Thymus (tissue), 14 donors: ENCODE measurements at places on chromosomes 3 and 15. TPM values are rescaled to one million over a fixed set of nuclear protein-coding genes. Genes with fewer than 3 reads are reported as not detected.

- no peak for DNase-seq
Measured at GRCh38 chr3:28326458-28326926, 22.0 kb upstream of the ZCWPW2 start.

DNA sequence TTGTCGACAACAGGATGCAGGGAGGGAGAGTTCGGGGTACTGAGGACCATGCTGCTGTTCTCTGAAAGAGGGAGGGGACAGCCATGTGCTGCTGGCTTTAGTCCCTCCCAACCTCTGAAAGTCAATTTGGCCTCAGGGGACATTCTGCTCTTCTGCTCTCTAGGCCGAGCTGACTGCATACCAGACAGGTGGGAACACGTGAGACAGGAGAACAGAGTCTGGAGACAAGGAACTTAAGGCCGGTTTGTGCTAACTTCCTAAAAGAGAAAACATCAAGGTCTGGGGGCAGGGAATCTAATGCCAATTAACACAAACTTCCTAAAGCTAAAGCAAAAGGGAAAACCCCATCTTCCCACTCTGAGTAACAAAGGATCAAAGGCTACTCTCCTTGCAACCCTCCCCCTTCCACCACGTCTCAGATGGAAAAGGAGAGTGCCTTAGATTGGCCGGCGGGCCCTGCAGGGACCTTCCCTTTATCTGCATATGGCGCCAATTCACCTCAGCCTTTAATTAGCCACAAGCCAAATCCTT lies 41.0 kb downstream of the SLCO2A1 start:
- DNase-seq, result no peak

DNA sequence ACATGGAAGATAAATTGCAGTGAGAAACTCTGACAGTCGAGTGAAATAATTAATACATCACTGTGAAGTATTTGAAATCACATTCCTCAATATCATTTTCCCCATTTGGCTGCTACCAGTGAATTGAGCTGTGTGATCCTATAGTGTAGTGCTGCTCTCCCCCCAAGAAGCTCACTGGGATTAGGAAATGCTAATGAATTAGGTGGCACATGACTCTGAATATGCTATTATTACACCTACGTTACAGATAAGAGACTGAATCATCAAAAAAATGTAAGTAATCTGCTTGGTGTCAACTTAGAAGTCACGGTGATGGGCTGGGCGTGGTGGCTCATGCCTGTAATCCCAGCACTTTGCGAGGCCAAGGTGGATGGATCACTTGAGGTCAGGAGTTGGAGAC lies 34.7 kb upstream of the SYNM start:
- no peak for DNase-seq

DNA sequence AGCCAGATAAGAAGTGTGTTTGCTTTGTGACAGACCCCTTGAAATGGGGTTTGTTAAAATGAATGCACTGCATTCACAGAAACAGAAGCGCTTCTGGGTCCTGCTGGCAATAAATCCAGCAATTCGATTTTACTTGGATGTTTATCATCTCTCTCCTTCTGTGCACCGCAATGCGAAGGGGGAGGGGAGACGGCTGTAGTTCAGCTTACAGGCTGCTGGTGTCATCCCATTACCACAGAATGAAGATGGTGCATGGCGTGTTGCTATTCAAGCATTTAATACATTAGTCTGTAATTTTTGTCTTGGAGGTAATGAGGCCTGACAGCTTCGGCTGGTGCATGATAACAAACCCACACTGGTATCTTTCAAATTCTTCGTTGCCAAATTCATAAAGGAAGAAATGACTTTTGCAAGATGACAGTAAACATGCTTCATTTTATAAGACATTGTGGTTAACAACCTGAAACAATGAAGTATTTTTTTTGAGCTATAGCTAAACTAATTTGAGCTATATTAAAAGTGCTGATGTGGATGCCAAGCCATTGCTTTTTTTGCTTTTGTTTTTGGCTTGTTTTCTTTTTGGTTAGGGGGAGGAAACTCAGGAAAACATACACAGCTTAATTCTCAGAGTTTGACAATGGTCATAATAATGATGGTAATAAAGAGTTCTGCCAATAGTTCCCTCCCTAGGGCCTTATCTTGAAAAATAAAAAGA lies 418.3 kb downstream of the OTOL1 start:
- DNase-seq, result peak; percentile 3

The SAMMSON gene
- under 0.01 TPM for total RNA-seq

The SLC15A2 gene
- total RNA-seq, result 1.0 TPM

DNA sequence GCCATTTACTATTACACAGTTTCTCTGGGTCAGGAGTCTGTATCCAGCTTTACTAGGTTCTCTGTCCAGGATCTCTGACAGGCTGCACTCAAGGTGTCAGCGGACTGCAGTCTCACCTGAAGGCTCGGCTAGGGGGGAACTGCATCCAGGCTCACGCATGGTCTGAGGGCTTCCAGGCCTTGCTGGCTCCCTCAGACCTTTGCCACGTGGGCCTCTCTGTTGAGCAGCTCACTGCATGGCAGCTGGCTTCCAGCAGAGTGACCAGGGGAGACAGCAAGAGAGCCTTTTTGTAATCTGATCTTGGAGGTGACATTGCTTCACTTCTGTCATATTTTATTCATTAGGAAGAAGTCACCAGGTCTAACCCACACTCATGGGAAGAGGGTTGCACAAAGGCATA lies 152.3 kb downstream of the CACNA2D3 start:
- no peak for DNase-seq

The TMEM207 gene
- total RNA-seq, result not detected

GRCh38 chr3:196051282-196052076 lies 30.4 kb downstream of the TFRC start:
- no peak for DNase-seq

DNA sequence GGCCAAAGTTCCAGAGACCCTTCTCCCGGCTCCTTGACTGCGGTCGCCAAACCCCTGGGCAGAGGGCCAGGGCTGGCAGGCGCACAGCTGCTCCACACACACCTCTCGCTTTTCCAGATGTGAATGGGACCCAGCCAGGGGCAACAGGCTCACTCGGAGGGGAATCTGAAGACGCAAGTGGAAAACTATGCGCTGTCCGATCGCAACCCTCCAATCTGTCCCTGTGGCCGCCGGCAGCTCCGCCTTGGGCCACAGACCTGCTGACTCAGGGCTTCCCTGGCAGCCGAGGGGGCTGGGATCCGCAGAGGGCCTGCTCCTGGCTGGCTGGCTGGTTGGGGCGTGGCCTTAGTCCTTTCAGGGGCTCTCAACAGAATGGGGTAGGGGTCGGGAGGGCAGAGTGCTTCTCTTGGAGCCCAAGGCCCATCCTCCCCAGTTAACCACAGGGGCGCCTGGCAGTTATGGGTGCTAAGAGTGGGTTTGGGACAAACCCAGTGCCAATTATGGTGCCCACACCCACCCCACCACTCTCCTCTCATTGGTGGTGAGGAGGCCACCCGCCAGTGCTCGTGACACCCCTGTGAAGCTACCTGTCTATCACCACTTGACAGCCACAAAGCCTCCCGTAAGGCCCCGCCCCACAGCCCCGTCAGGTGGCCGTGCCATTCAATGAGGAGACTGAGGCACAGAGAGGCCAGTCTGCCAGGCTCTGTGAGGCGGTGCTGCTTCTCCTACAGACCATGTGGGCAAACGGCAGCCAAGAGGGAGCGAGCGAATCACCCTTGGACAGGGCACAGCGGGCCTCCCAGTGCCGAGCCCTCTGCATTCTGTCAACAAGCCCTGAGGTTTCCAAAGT lies 53.8 kb downstream of the IQSEC1 start:
- DNase-seq, result no peak

GRCh38 chr3:175129126-175129525 lies 270.0 kb downstream of the NAALADL2 start:
- DNase-seq, result no peak

DNA sequence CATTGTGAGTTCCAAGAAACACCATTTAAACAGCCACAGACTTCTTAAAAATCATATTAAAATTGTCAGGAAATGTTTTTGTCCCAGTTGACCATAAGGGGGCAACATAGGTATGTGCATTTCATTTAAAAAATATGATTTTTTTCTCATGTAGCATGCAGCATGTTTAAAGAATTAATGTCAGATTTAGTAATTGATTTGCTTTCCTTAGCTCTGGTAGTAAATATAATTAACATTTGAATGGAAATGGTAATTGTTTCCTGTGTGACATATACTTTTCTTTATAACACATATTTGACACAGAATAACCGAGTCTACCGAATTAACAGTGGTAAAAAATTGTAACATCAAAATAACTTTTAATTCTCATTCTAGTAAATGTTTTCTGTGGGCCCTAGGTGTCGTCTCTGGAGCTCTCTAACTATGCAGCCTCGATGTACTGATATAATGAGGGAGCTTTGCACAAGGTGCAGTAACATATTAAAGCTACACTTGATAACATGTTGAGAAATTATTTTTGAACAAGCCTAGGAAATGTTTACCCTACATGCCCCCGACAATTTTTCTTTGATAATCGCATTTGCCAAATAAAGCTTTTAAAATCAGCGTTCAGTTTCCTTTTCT lies 34.9 kb downstream of the NXPE3 start:
- no peak for DNase-seq

- DNase-seq, result no peak
Measured at GRCh38 chr15:101174152-101174920, 77.5 kb downstream of the CHSY1 start.

The NR1I2 gene
- total RNA-seq, result 0.14 TPM

The FEZF2 gene
- 2.9 TPM for total RNA-seq

The CCDC191 gene
- total RNA-seq, result 2.5 TPM

The BTLA gene
- 19.4 TPM for total RNA-seq

The DLEC1 gene
- total RNA-seq, result 0.09 TPM

DNA sequence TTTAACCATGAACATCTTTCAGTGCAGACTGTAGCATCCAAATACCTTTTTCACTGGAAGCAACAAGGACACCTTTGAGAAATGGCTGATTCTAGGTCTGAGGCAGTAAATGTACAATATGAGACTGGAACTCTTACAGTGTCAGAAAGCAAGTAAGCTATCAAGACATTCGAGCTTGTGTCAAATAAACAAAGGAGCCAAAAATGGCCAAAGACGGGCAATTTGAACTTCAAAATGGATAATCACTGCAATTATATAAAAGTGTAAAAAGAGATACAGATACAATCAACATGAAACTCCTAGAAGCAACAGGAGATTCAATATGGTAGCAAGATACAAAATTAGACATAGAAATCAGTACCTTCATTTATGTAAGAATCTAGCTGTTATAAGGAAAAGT lies 138.5 kb upstream of the CCDC54 start:
- no peak for DNase-seq
